ENCODE measurements at places on chromosomes 6 and 20.

GRCh38 chr6:151388997-151389617, 2.3 kb downstream of the ZBTB2 start:
- DNase-seq, result no peak

DNA sequence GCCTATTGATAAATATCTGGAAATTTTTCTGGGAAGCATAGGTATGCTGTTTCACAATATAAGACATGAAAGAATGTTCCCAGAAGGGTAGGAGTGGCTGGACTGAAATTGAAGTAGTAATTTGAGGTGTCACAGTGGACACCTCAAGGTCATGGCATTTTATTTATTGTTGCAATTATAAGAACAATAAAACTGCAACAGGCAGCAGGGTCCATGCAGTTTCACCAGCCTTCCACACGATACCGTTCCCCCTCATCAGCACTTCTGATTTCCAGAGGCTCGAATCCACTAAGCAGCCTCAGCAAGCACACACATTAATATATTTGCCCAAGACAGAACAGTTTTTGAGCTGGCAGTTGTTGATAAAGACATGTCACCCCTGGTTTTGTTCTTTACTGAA, 1037.4 kb downstream of the KIF16B start:
- no peak for DNase-seq

- no peak for DNase-seq
These were observed 26.2 kb downstream of the SMAP1 start for GRCh38 chr6:70693887-70694286.

GRCh38 chr6:66226109-66226508, 519.1 kb upstream of the EYS start:
- DNase-seq, result peak; percentile 80

- no peak for DNase-seq
These were observed 792.0 kb downstream of the MAFB start for GRCh38 chr20:39897058-39897457.

- no peak for DNase-seq
These were observed 1.6 kb downstream of the TRIM27 start for GRCh38 chr6:28922004-28922820.

- DNase-seq, result no peak
These were observed 509.7 kb upstream of the MARCKS start for GRCh38 chr6:113347436-113347835.

DNA sequence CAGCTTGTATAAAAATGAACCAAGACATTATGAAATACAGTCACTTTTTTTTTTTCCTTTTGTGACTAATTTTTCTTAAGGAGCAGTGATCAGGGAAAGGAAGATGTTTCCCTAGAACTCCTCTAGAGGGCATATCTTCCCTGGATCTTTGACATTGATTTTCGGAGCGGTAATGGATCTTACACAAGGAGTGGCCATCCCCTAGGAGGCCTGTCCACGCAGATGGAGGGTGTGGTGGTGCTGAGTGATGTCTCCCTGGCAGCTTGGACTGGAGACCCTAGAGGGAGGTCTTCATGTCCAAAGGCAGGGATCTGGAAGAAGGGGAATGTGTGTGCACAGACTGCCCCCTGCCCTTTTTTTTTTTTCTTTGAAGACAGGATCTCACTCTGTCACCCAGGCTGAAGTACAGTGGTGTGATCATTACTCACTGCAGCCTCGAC, 7.0 kb upstream of the KIFC1 start:
- no peak for DNase-seq

DNA sequence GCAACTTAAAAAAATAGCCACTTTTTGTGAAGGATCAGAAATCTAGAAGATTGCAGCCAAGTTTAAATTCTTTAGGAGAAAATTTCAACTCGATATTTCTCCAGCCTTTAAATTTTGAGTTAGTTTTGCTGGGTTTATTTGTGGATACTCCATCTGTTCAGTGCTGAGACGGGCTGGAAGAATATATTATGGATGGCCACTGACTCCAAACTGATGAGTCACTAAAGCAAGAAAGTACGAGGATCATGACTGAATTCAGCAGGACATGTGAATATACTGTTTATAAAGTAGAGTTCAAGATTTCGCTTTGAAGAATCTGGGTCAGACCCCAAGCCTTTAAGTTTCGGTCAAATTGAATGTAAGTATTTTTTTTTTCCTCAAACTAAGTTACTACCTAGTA, 199.5 kb downstream of the ADGRB3 start:
- no peak for DNase-seq
